Upper lobe of right lung (tissue), 1 donor: ENCODE measurements at places on chromosomes 12 and 14. TPM values are rescaled to one million over a fixed set of nuclear protein-coding genes. Genes with fewer than 3 reads are reported as not detected.

- DNase-seq, result no peak
Measured at GRCh38 chr14:70666361-70666686, 24.6 kb downstream of the TTC9 start.

- DNase-seq, result no peak
Measured at GRCh38 chr12:8698879-8699278, 1.1 kb downstream of the RIMKLB start.

DNA sequence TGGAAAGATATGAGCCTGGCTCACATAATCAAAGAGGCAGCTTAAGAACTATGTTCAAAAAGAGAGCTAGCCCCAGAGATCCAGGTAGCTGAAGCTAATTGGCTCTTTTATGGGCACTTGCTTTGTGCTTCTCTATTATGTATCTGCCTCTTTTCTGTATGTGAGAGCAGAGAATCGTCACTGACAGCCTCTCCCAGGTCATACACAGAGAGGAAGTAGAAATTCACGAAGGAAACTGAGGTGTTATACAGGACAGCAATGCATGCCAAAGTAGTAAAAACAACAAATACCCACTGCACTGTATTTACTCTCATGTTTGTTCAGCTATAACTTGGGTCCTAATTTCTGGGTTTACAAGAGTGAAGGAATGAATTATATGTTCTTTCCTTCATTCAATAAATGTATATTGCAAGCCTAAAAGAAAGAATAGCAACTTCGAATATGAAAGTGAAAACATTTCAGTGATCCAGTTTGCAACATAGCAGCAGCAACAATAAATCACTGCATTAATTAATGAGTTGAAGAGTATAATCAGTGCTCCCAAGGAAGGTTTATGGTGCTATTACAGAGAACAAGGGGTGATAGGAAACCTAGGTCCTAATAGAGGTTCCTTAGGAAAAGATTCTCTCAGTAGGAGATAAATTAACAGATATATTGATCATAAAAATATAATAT is 47.1 kb upstream of the ATXN7L3B start:
- DNase-seq, result no peak

GRCh38 chr12:132287391-132288238 is 41.8 kb downstream of the GALNT9 start:
- no peak for DNase-seq

Gene ARID4A
- total RNA-seq, result 37.0 TPM

Gene RNASE8
- not detected for total RNA-seq

Gene LRCOL1
- total RNA-seq, result 1.8 TPM
